ENCODE measurements at places on chromosomes 7 and 10.
A peak's percentile ranks its signal among the peaks of the same experiment; 100 is the strongest.

GRCh38 chr10:44882166-44882720, 28.9 kb upstream of the TMEM72 start:
- no peak for DNase-seq

DNA sequence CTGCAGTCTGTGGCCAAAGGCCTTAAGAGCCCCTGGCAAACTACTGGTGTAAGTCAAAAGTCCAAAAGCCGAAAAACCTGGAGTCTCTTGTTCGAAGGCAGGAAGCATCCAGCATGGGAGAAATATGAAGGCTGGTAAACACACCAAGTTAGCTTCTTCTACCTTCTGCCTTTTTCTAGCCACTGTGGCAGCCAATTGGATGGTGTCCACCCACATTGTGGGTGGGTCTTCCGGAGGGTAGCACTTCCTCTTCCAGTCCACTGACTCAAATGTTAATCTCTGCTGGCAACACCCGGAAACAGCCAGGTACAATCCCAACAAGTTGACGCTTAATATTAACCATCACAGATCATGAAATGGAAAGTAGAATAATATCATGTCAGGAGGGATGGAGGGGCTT, 827.6 kb downstream of the SORCS1 start:
- no peak for DNase-seq

DNA sequence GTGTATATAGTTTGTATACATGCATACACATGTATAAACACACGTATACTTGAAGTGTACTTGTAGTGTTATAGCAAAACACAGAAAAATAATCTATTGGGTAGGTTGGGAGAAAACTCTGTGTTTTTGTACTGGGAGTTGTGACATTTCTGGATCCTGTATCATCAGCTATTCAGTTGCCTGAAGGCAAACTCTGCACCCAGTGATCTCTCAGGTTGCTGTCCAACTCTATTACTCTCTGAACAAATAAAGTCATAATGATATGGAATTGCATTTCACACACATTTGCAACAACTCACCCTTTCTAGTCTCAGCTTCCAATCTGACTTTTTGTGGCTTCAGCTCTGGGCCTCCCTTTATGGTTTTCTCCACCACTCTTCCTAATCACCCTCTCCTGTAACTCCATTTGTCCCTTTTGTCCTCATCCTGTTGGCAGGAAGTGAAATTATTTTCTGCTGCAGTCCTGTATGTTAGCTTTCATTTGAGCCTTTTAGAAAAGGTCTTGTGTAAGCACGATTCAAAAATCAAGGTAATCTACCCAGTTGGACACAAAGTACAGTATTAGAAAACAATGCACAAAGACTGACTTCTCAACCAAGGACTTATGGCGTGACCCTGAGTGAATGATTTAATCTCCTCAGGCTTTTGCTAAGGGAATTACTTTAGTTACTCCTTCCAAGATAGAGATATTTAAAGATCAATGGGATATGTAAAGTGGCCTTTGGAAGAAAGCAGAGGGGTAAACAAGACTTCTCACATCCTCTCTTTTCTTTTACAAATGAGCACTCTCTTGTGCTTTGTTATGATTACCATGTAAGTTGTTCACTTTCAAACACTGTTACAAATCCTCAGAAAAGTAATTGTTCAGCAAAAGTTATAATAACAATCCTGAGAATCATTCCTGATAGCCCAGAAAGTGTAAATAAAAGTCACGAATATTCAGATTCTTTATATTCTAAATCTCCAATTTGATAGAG, 249.1 kb downstream of the KCND2 start:
- no peak for DNase-seq

DNA sequence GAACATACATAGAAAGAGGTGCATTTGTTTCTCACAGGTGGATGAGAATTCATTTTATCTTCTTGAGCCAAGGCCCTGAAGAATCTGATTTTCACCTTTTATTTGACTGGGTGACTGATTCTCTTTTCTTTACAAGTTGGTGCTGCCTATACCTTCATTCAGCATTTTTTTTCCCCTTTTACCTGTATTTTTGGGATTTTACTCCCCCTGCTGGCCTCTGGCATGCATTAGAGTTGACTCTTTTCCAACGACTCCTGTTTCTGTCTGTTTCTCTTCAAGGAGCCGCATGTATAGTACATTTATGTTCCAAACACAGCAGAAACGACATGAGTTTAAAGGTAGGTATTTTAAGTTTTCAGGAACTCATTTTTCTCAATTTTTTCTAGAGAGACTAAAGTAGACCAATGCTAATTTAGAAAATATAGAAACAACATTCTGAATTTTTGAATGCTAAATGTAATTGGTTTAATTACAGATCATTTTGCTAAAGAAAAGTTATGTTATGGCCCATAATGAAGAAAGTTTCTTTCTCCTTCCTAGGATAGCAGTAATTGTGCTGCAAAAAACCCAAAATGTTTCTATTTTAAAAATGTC, 149.8 kb upstream of the HDAC9 start:
- DNase-seq: peak; percentile 75

- DNase-seq: no peak
Measured at GRCh38 chr10:102065561-102066398, 631 bp downstream of the HPS6 start.

DNA sequence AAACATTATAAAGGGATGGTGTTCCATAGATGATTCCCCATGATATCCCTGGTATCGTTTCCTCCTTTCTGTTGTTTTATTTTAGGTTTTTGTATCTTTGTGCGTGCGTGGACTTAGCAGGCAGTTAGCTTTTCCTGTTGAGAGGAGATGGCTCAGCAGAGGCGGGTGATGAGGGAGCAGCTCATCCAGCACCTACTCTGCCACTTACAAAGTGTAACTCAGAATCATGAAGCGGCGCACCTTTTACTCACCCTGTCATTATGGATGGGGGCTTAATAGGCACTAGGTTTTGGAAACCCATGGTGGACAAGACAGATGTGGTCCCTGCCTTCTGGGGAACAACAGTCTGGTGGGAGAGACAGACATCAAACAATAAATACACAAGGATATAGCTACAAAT, 17.1 kb downstream of the FAM241B start:
- no peak for DNase-seq

GRCh38 chr10:125296598-125296997, 136.2 kb upstream of the CTBP2 start:
- no peak for DNase-seq

GRCh38 chr7:34327681-34328080, 330.3 kb upstream of the NPSR1 start:
- DNase-seq: no peak

DNA sequence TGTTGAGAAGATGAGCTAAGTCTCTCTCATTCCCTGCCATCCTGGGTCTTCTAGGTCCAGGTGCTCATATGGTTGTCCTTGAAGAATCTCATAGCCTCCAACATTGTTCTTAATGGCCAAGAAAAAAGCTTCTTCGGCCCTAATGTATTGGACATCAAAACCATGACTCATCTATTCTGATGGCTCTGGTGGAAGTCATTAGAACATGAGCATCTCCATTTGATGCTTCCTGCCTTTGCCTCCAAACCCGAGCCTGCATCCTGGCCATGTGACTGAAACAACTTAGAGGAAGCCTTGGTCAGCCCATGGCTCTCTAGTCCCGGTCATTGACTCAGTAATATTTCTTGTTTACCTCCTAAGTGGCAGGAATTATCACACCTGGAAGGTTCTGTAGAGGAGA, 264.1 kb upstream of the FZD8 start:
- no peak for DNase-seq

- DNase-seq: no peak
Measured at GRCh38 chr10:123160311-123160980, 6.2 kb downstream of the BUB3 start.

GRCh38 chr10:100659361-100660098, 85.9 kb upstream of the PAX2 start:
- DNase-seq: no peak
